Left renal cortex interstitium (tissue), 4 donors: ENCODE measurements at places on chromosomes 13 and 19. TPM values are rescaled to one million over a fixed set of nuclear protein-coding genes. Genes with fewer than 3 reads are reported as not detected.

ANKLE1 gene
- 1.6 TPM for polyA plus RNA-seq

GRCh38 chr13:49459580-49459979 lies 15.5 kb downstream of the SETDB2 start:
- no peak for DNase-seq

EDDM13 gene
- 5.3 TPM for polyA plus RNA-seq

PSG6 gene
- not detected for polyA plus RNA-seq

GRCh38 chr13:54563286-54563685 lies 1534.7 kb downstream of the OLFM4 start:
- no peak for DNase-seq

- DNase-seq: no peak
These were observed at the start of gene LPAR2 for GRCh38 chr19:19627621-19628500. TSS of gene LPAR2 (minus strand) at chr19:19628220. CDS start at chr19:19627275, 945 bp downstream.

DNA sequence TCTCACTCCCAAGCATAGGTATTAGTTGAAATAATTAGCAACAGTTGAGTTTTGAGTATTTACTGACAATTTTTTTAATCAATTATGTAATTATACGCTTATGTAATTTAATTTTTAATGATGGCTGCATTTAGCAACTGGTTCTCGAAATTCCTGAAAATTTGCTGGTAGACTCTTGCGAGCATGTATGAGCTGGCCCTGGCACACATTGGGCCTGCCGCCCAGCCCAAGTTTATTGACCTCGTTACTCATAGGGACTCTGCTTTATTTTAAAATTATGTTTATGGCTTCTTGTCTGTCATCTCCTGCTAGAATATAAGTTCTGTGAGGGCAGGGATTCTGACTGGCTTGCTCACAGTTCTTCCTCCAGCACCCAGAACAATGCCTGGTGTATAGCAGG lies 6.7 kb downstream of the KLK14 start:
- DNase-seq: no peak

GRCh38 chr13:76148926-76149325 lies 512.8 kb downstream of the LMO7 start:
- DNase-seq: no peak

DNA sequence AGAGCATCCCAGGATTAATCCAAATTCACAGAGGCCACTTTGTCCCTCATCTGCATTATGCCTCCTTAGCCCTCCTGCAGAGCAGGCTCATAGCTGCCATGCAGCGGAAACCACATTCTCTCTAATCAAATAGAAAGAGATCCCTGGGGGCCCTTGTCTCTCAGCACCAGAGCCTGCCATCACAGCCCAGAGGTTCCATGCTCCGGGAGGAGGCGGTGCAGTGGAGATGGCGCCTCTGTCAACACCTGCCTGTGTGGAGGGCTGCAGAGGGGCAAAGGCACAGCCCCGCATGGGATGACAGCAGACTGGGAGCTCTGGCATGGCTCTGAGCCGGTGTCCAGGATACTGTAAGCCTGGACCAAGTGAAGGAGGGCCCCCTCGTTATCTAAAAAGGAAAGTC lies 111.3 kb downstream of the SLC7A1 start:
- DNase-seq: no peak

PROZ gene
- 0.86 TPM for polyA plus RNA-seq

DNA sequence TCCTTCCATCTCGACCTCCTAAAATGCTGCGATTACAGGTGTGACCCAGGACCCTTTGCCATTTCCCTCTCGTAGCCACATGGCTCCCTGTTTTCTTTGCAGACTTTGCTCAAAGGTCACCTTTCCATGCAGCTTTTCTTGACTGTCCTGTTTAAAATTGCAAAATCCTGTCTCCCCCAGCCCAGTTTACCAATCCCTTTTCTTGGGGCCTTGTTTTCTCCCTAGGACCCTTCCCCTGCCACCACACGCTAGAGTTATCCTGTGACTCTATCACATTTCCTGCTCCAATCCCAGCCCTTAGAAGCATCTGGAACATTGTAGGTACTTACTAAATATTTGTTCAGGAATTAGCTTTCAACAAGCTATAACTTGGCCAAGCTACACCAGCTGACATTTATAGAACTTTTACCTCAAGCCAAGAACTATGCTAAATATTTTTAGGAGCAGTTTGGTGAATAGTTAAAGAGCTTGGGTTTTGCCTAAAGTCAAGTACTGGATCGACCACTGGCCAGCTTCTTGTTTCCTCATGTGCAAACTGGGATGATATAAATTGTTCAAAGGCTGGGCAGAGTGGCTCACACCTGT lies 9.1 kb upstream of the SERTAD3 start:
- no peak for DNase-seq

HCN2 gene
- 0.34 TPM for polyA plus RNA-seq

STAP2 gene
- 27.6 TPM for polyA plus RNA-seq

DNA sequence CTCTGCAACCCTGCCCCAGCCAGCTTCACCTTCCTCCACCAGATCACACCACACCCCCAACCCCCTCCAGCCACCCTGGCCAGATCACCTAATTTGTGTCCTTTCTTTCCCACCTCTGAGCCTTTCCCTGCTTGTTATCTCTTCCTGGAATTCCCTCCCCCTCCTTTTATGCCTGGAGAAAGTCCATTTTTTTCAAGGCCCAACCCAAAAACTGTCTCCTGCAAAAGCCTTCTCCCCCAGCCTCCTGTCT lies 5.3 kb upstream of the TLE2 start:
- no peak for DNase-seq

YJEFN3 gene
- 3.2 TPM for polyA plus RNA-seq

DNA sequence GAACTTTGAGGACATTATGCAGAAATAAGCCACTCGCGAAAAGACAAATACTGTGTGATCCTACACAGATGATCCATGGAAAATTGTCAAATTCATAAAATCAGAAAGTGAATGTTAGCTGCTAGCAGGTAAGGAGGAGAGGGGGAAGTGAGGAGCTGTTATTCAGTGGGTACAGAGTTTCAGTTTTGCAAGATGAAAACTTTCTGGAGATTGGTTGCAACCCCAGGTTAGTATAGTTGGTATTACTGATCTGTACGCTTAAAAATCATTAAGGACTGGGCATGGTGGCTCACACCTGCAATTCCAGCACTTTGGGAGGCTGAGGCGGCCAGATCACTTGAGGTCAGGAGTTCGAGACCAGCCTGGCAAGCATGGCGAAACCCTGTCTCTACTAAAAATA lies 17.9 kb downstream of the ZNF101 start:
- DNase-seq: no peak

RUBCNL gene
- polyA plus RNA-seq: 1.9 TPM

DNA sequence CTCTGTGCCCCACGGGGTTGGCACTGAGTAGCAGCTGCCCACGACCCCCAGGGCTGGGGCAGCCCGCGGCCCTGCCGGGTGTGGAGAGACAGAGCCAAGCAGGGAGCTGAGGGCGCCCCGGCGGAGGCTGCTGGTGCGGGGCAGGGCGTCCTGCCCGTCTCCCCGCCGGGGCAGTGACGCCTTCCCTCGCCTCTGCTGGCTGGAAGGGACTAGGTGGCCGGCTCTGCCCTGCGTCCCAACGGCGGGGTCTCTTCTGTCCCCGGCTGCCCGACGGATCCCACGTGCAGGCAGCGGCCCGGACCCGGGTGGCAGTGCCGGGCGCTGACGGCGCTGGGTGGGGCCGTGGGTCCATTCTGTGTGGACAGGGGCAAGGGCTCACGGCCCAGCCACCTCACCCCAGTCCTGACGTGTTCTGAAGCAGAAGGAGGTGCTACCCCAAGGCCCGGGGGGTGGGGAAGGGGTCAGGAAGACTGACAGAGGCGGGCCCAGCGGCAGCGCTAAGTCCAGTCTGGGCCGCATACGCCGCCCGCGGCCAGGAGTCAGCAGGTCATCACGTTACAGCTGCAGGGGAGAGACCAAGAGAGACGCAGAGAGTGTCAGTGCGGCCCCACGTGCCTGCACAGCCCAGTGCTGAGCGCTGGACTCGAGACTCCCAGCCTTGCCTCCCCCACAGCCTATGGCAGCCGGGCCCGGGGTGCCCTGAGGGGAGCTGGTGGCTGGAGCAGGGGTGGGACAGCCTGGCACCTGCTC lies 15.1 kb upstream of the PLPP2 start:
- no peak for DNase-seq

DNA sequence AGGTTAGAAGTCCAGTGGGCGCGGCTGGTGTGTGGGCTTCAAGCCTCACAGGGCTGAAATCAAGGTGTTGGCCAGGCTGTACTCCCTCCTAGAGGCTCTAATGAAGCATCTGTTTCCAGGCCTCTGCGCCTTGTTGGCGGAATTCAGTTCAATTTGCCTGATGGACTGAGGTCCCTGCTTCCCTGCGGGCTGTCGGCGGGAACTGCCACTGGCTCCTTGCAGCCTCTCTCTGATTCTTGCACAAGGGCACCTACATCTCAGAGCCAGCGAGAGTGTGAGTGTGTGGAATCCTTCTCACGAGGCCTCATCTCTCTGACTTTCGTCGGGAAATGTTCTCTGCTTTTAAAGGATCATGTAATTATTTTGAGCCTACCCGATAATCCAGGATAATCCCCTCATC lies 128.6 kb downstream of the DLEU7 start:
- DNase-seq: no peak

GRCh38 chr19:34128558-34129250 lies 43.6 kb upstream of the LSM14A start:
- no peak for DNase-seq
